Activated T-cell treated with anti-CD3 and anti-CD28 coated beads for 4 hours (primary cell): ENCODE measurements at places on chromosomes 5 and 9.

- DNase-seq: no peak
These were observed 147.4 kb upstream of the LRRTM2 start for GRCh38 chr5:139022528-139022927.

GRCh38 chr5:162274679-162275078, 207.1 kb downstream of the GABRG2 start:
- DNase-seq: no peak

DNA sequence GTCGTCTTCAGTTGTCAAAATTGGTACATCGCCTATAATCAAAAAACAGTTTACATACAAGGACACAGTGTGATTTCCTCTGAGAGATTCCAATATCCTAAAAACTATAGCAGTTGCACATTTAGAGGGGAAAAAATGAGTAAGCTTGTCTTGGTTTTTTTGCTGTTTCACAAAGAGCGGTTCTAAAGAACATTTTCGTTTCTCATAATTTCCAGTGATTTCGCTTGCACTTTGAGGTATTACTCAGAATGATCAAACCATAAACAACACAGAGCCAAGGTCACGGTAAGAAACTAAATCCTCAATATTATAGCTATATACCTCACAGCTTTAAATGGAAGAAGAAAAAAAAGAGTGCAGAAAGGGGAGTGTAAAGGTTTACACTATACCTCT, 861 bp downstream of the MTX3 start:
- DNase-seq: no peak

- no peak for DNase-seq
These were observed 522.2 kb downstream of the CSNK1G3 start for GRCh38 chr5:124034083-124034700.

DNA sequence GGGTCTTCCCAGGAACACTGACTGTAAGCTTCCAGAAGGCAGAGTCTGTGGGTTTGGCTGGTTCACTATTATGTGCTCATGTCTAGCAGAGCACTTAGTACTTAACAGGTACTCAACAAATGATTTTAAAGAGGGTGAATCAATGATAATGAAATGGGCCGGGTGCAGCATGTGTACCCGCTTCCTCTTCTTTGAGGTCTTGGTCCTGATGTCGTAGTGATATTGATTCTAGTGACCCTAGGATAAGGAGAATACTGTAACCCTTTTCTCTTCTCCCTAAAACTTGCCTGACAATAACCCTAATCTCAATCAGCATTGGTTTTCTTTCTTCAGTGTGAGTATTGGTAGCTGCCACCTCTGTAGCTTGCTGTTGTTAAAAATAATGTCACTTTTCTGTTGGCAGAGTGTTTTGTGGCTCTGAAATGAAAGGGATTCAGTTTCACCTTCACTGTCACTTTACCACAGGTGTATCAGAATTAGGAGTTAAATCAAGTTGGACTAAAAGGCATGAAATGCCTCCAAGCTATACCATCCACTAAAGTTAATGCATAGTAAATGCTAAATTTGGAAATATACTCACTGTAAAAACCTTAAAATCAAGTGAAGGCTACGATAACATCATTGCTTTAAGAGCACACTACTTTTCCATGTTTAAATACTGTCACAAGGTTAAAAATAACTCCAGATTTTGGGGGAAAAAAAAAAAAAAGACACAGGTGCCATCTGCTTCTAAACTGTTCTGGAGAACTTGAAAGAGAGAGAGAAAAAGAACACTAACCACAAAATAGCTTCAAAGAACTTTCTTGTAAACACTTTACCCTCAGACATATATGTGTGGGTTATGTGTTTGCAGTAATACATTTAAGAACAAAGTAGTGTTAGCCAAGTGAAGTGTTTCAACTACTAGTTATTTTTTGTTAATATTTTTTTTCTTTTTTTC, 6.0 kb downstream of the CAMK4 start:
- no peak for DNase-seq

- no peak for DNase-seq
These were observed 10.0 kb upstream of the P4HA2 start for GRCh38 chr5:132237670-132238069.

DNA sequence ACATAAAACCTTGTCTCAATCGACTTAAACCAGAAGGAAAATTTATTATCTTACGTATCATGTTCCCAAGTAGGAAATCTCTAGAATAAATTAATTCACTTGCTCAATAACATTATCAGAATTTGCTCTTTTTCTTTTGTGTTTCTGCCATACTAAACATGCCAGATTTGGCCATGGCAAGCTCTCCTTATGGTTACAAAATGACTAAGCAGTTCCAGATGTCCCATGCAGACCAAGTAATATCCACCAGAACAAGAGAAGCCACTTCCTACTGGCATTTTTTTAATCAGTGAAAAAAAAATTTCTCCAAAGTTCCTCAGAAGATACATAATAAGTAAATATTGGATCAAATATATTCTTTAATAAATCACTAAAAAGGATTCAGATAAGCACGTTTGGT, 25.2 kb upstream of the ADAMTS6 start:
- DNase-seq: no peak
